Spinal cord (tissue), 10 donors: ENCODE measurements at places on chromosomes 13 and 19.

GRCh38 chr13:33242984-33243617, 42.5 kb downstream of the STARD13 start:
- H3K4me3 ChIP-seq = no peak overlapping the region
- DNase-seq = no peak
- no peaks in the 10 kb centered on the region for H3K27me3 ChIP-seq
- H3K4me1 ChIP-seq = no peaks in the 10 kb centered on the region
- no peak overlapping the region for H3K27ac ChIP-seq

DNA sequence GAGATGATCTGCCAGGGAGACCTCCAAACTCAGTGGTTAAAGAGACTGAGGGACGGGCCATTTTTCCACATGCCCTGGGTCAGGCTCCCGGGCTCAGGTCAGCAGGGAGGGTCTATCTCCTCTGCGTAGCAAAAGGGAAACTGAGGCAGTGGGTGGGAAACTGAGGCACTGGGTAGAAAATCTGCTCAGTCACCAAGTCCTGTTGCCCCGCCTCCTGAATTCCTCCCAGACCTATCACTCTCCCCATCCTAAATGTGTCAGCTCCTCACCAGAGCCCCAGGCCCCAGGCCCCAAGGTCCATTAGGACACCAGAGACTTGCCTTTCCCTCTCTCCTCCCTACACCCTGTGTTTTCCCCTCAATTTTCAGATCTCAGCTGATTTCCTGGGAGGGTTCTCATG, 2.4 kb downstream of the CD320 start:
- DNase-seq = no peak
- H3K36me3 ChIP-seq = peaks cover 67% of the 10 kb centered on the region

DNA sequence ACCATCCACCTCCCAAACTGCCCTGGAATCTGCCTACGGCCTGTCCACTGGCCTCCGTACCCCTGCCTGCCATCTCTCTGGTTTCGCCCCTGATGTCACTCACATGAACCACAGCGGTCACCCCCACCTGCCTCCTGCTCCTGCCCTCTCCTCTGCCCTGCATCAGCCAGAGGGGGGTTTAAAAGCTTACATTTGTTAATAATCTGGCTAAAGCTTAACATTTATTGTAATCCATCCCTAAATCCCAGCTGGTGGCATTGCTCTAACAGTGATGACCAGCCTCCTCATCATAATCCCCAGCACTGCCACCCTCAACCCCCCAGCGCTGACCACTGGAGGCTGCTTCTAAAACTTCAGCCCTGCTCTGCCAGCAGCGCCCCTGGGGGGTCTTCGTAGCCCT, 38.9 kb downstream of the DNM2 start:
- no peaks in the 10 kb centered on the region for H3K27me3 ChIP-seq
- DNase-seq = no peak
- H3K36me3 ChIP-seq = peaks cover 28% of the 10 kb centered on the region
- no peak overlapping the region for H3K27ac ChIP-seq
- peaks cover 34% of the 10 kb centered on the region for H3K4me1 ChIP-seq

- H3K27me3 ChIP-seq = no peaks in the 10 kb centered on the region
- DNase-seq = no peak
- peaks cover 6% of the 10 kb centered on the region for H3K36me3 ChIP-seq
- H3K4me3 ChIP-seq = no peak overlapping the region
- no peaks in the 10 kb centered on the region for H3K4me1 ChIP-seq
Observed at GRCh38 chr13:52644108-52644507, 1.9 kb downstream of the HNRNPA1L2 start.

DNA sequence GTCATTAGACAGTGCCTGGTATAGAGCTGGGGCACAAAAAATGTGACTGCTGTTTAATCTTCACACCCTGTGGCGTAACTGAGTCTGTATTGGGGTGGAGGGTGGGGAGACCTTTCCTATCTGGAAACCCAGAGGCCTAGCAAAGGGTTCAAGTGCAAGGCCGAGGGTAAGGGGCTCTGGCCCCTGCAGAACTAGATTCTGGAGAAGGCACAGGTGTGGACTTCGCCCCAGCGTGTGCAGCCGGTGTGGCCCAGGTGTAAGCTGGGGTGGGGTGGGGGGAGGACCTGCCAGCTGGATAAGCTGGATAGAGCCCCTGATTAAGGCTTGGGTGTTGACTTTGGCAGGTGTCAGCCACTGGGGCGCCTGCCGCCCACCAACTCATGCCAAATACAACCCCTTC, 1.3 kb downstream of the RAB3D start:
- H3K27ac ChIP-seq = no peak overlapping the region
- H3K4me3 ChIP-seq = no peak overlapping the region
- no peak for DNase-seq

DNA sequence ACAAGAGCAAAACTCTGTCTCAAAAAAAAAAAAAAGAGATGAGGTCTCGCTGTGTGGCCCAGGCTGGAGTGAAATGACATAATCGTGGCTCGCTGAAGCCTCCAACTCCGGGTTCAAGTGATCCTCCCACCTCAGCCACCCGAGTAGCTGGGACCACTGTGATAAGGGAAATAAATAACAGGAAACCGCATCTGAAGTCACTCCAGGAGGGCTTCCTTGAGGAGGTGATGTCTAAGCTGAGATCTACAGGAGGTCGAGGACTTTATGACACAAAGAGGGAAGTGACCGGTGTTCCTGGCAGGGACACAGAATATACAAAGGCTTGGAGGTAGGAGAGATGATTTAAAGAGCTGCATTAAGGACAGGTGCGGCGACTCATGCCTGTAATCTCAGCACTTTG, 8.9 kb upstream of the NR2F6 start:
- H3K4me1 ChIP-seq = no peaks in the 10 kb centered on the region
- no peak overlapping the region for H3K27ac ChIP-seq
- no peak overlapping the region for H3K4me3 ChIP-seq
- no peaks in the 10 kb centered on the region for H3K27me3 ChIP-seq

- peaks cover 15% of the 10 kb centered on the region for H3K4me1 ChIP-seq
- no peak for DNase-seq
- no peaks in the 10 kb centered on the region for H3K27me3 ChIP-seq
- no peak overlapping the region for H3K4me3 ChIP-seq
Observed at GRCh38 chr13:97121894-97122293, 100.2 kb upstream of the MBNL2 start.

- DNase-seq = no peak
- no peaks in the 10 kb centered on the region for H3K27me3 ChIP-seq
- H3K4me3 ChIP-seq = no peak overlapping the region
Observed at GRCh38 chr13:23843436-23843835, 45.8 kb downstream of the MIPEP start.

DNA sequence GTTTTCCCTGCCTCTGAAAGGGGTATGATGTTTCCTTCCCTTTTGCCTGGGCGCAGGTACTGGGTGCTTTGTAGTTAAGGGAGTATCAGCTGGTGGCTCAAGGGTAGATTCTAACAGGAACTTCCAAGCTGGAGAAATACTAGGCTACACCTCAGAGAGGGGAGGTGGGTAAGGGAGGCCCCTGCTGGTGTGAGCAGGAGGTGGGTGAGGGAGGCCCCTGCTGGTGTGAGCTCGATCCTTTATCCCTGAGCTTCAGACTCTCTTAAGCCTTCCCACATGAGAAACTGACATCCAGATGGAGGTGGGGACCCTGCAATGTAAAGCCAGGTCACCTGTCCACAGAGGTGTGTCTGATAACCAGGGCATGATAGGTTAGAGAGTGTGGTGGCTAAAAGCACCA, 32.1 kb downstream of the CYP2B6 start:
- no peaks in the 10 kb centered on the region for H3K4me1 ChIP-seq
- no peaks in the 10 kb centered on the region for H3K36me3 ChIP-seq
- no peak overlapping the region for H3K4me3 ChIP-seq
- no peak for DNase-seq

DNA sequence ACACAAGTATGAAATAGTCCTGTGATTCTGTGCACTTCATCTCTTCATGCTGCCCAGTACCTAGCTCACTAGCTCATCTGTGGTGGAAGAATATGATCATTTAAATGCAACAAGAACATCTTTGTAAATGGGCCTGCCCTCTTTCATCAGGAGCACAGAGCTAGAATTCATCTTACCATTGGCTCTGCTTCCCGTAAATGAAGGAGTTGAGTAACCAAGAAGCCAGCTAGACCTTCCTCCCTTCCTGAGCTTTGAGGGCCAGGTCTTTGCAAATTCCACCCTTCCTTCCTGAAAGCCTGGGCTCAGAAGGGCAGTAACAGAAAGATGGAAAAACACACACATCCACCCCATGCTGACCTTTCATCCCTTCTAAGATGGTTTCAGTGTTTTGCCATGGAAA, 82.0 kb downstream of the FRY start:
- DNase-seq = no peak
- H3K27ac ChIP-seq = no peak overlapping the region
- peaks cover 4% of the 10 kb centered on the region for H3K36me3 ChIP-seq
- H3K4me1 ChIP-seq = no peaks in the 10 kb centered on the region

DNA sequence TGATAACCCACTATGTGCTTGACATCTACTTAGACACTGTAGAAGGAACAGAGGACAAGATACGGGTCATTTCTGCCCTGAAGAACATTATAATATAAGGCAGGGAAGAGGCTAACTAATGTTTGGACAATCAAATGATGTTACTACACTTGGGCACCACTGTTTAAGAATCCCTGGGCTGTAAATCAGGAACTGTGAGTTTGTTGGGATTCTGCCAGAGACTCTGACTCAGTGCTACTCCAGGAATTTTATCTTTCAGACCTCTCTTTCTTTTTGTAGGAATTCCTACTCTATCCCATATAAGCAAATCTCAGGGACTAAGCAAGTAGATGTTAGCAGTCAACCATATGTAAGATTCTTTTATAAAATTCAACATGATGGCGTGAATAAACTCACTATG, 3.1 kb upstream of the ZNF471 start:
- H3K27me3 ChIP-seq = no peaks in the 10 kb centered on the region
- DNase-seq = no peak
- peaks cover 7% of the 10 kb centered on the region for H3K4me1 ChIP-seq
- no peaks in the 10 kb centered on the region for H3K36me3 ChIP-seq

- no peaks in the 10 kb centered on the region for H3K4me1 ChIP-seq
- no peak for DNase-seq
- H3K36me3 ChIP-seq = no peaks in the 10 kb centered on the region
- H3K27me3 ChIP-seq = no peaks in the 10 kb centered on the region
- no peak overlapping the region for H3K27ac ChIP-seq
- no peak overlapping the region for H3K4me3 ChIP-seq
Observed at GRCh38 chr13:75882261-75882660, 246.1 kb downstream of the LMO7 start.

DNA sequence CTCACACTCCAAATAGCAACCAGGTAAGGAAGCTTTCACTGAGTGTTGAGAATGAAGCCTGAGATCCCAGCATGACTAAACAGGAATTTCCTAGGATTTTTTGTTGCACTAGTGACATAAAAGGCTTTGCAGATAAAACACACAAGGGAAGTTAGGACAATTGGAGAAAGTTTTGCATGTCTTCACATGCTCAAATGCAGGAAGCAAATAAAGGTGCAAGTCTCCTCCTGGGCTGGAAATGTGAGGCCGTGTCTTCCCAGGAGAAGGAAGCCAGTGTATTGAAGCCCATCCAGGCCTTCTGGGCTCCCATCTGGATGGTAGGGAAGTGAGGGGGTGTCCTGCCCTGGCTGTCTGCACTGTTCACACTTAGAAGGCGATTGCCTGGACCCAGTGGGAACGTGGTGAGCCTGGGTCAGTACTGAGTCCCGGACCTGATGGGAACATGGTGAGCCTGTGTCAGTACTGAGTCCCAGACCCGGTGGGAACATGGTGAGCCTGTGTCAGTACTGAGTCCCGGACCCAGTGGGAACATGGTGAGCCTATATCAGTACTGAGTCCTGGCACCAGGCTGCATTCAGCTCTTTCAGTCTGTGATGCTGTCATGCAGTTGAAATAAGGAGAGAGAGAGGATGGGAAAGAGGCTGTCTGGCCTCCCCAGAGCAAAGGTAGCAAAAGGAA, 38.7 kb downstream of the SIAH3 start:
- H3K27me3 ChIP-seq = no peaks in the 10 kb centered on the region
- H3K4me1 ChIP-seq = peaks cover 4% of the 10 kb centered on the region
- H3K36me3 ChIP-seq = no peaks in the 10 kb centered on the region
- no peak overlapping the region for H3K4me3 ChIP-seq
- no peak for DNase-seq

- peaks cover 49% of the 10 kb centered on the region for H3K36me3 ChIP-seq
- H3K4me3 ChIP-seq = no peak overlapping the region
- H3K27ac ChIP-seq = no peak overlapping the region
- no peaks in the 10 kb centered on the region for H3K27me3 ChIP-seq
- DNase-seq = peak; percentile 90
- peaks cover 31% of the 10 kb centered on the region for H3K4me1 ChIP-seq
Observed at GRCh38 chr19:19531951-19532805, 3.5 kb downstream of the YJEFN3 start.

- H3K4me3 ChIP-seq = no peak overlapping the region
- H3K27ac ChIP-seq = no peak overlapping the region
- no peak for DNase-seq
- peaks cover 3% of the 10 kb centered on the region for H3K36me3 ChIP-seq
- peaks cover 10% of the 10 kb centered on the region for H3K4me1 ChIP-seq
Observed at GRCh38 chr13:20701461-20701860, 2.0 kb upstream of the IL17D start.

GRCh38 chr13:32829269-32829668, 187.0 kb upstream of the KL start:
- no peak for DNase-seq
- peaks cover 6% of the 10 kb centered on the region for H3K4me1 ChIP-seq
- no peaks in the 10 kb centered on the region for H3K27me3 ChIP-seq
- no peak overlapping the region for H3K4me3 ChIP-seq
- H3K27ac ChIP-seq = no peak overlapping the region

GRCh38 chr13:99760456-99760855, 211.1 kb downstream of the ZIC5 start:
- H3K27me3 ChIP-seq = no peaks in the 10 kb centered on the region
- no peak overlapping the region for H3K4me3 ChIP-seq
- H3K4me1 ChIP-seq = no peaks in the 10 kb centered on the region
- no peak overlapping the region for H3K27ac ChIP-seq
- DNase-seq = no peak
- H3K36me3 ChIP-seq = no peaks in the 10 kb centered on the region

DNA sequence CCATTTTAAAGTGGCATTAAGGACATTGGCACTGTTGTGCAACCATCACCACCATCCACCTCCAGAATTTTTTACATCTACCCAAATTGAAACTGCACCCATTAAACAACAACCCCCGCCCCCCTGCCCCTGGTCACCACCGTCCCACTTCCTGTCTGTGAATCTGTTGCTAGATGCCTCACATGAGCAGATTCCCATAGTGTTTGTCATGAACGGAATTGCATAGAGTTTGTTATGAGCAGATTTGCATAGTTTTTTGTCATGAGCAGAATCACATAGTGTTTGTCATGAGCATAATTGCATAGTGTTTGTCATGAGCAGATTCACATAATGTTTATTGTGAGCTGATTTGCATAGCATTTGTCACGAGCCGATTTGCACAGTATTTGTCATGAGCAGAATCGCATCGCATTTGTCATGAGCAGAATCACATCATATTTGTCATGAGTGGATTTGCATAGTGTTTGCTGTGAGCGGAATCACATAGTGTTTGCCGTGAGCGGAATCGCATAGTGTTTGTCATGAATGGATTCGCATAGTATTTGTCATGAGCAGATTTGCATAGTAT, 54.0 kb upstream of the GTF3A start:
- no peak overlapping the region for H3K27ac ChIP-seq
- H3K27me3 ChIP-seq = peaks cover 16% of the 10 kb centered on the region
- no peaks in the 10 kb centered on the region for H3K4me1 ChIP-seq
